ENCODE measurements at places on chromosomes 4 and X. TPM values are rescaled to one million over a fixed set of nuclear protein-coding genes. Genes with fewer than 3 reads are reported as not detected.

GRCh38 chrX:10444204-10444603, 176.2 kb downstream of the MID1 start:
- no peak for DNase-seq
- no peaks in the 10 kb centered on the region for H3K4me1 ChIP-seq
- H3K27me3 ChIP-seq: no peaks in the 10 kb centered on the region
- H3K4me3 ChIP-seq: no peak overlapping the region
- no peak overlapping the region for H3K27ac ChIP-seq
- H3K36me3 ChIP-seq: no peaks in the 10 kb centered on the region

DNA sequence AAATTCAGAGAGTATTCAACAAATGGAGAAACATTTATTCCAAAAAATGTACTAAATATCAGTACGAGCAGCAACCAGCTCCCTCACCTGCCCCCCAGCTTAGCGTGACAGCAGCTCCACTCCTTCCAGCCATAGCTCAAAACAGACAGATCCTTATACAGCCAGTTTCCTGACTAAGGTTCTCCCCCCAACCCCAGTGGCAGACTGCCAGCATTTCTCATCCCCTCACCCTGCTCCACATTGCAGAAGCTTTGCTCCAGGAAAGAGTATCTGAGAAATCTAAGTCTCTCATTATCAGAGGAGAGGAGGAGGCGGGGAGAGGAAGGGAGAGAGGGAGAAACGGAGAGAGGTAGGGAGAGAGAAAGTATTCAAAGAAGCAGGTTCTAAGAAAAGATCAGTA, 53.3 kb upstream of the PASD1 start:
- H3K27ac ChIP-seq: no peak overlapping the region
- H3K27me3 ChIP-seq: no peaks in the 10 kb centered on the region
- H3K36me3 ChIP-seq: no peaks in the 10 kb centered on the region
- H3K4me3 ChIP-seq: no peak overlapping the region
- no peak for DNase-seq

HELT gene
- polyA plus RNA-seq: not detected

NXF2 gene
- polyA plus RNA-seq: 0.32 TPM
